ENCODE measurements at places on chromosomes 2 and 18.

- DNase-seq = no peak
These were observed 98.9 kb downstream of the HNMT start for GRCh38 chr2:138063181-138063580.

DNA sequence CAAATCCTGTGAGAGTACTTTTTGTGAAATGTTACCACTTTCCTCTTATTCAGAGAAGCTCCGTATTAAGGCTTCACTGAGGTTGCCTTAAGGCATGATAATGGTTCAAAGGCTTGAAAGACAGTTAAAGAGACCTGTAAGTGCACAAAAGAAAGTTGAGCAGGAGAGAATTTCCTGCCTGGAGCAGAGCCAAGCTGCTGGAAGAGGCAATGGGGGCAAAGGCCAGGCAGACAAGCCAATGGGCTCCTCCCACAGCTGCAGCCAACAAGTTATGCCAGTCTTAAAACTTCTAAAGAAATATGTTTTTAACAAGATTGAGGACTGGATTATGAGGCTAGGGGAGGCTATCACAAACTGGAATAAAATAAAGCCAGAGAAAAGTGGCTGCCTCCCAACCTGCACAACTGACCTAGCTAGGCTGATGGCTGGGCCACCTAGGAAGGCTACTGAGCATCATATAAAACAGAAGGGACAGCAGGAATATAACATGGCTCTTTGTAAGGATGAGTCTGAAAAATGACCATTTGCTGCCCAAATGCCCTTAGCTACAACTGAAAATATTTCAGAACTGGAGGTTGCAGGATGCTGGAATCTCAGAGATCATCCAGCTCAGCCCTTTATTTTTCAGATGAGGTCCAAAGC, 2.1 kb downstream of the IL1B start:
- no peak for DNase-seq

GRCh38 chr2:210713122-210713521, 156.7 kb downstream of the CPS1 start:
- no peak for DNase-seq

DNA sequence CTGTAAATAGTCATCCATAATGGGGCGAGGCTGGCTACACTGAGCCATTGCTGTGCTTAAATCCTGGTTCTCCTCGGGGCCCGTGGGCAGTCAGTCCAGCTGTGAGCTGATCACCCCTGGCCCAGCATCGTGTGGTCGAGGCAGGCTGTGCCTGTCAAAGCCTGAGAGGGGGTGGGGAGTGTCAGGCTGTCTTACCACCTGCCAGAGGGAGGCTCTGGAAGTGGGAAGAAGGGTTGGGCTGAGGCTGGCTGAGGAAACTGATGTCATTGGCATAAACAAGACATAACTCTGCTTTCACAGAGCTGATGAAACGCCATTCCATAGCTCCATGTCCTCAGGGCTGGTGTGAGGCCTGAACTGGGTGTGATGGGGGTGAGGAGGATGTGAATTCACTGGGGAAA, 49.7 kb downstream of the KLHL29 start:
- no peak for DNase-seq

- peak; percentile 68 for DNase-seq
These were observed 103.9 kb downstream of the CCBE1 start for GRCh38 chr18:59593291-59593717.

GRCh38 chr18:49041435-49042245, 90.9 kb upstream of the SMAD7 start:
- DNase-seq = peak; percentile 56

GRCh38 chr2:160197587-160197986, 2.5 kb downstream of the ITGB6 start:
- no peak for DNase-seq

- DNase-seq = no peak
These were observed 63.3 kb downstream of the ZNF407 start for GRCh38 chr18:74661008-74661407.

GRCh38 chr2:34123996-34124785, 525.1 kb upstream of the FAM98A start:
- no peak for DNase-seq

- no peak for DNase-seq
These were observed 19.1 kb downstream of the MTCL1 start for GRCh38 chr18:8724452-8724851.

DNA sequence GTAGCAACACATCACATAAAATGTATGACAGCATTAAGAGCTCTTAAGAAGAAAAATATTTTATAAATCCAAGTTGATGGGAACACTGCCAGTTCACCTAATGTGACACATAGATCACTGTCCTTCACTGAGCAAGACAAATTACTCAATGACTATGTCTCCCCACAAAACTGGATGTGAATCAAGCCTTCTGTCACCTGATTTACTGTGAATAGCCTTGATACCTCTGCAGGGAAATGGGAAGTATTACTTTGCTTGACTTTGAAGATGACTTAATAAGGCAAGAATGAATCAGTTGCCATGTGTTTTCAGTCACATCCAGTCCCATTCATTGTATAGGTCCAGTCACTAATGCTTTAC, 94.6 kb downstream of the NYAP2 start:
- no peak for DNase-seq

DNA sequence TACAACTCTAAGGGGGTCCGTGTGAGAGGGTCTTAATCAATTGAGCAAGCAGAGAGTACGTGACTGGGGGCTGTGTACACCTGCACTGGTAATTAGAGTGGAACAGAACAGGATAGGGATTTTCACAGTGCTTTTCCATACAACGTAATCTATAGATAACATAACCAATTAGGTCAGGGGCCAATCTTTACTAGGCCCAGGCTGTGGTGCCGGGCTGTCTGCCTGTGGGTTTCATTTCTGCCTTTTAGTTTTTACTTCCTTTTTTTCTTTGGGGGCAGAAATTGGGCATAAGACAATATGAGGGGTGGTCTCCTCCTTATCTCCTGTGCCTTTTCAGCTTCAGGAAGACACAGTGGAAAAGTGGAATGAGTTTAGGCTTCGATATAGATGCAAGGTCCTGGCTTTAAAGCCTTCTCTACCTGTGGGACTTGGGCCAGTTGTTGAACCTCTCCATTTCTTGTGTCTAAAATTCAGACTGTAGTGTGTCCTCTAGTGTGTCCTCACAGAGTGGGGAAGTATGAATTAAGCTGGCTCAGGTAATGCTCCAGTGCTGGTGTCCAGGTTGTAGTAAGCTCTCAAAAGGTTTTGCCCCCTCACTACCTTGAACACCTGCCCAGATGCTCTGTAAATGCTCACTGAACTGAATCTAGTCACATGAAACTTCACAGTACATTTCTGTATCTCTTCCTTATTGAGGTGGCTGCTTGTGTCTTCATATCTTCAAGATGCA, 422.8 kb downstream of the SETBP1 start:
- DNase-seq = no peak

DNA sequence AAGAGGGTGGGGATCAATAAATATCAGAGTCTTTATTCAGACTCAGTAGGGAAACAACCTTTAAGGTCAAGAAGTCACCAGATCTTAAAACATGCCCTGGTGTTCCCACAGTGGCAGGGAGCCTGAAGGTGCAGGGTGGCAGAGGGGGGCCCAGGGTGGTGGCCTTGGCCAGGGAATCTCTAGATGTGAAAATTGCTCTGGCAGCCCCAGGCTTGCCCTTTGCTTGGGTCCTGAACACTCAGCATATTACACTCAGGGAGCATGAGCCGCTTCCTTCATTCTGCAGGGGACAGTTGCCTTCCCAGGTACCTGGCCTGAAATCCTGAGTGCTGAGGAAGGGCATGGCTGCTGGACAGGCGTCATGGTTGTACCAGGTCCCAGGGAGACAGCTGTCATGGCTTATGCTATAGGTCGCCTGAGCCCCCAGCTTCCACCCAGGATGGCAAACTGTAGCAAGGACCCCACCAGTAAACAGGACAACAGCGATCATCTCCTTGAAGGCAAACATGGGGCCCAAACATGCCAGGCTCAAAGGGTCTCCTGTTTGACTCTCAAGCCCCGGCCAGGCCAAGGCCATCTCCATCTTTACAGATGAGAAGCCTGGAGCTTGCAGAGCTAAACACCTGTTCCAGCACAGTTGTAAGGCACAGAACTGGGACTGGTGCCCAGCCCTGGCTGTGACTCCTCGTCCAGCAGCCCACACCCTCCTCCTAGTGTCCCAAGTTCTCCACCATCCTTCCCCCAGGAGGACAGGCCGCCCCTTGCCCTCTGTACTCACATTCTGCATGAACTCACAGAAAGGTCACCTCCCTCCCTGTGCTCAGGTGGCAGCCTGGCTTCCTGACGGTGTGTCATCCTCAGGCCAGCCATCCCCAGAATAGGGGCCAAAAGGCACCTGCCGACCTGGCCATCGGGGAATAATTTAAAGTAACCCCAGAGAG, 14.6 kb downstream of the ABCG8 start:
- peak; percentile 7 for DNase-seq

DNA sequence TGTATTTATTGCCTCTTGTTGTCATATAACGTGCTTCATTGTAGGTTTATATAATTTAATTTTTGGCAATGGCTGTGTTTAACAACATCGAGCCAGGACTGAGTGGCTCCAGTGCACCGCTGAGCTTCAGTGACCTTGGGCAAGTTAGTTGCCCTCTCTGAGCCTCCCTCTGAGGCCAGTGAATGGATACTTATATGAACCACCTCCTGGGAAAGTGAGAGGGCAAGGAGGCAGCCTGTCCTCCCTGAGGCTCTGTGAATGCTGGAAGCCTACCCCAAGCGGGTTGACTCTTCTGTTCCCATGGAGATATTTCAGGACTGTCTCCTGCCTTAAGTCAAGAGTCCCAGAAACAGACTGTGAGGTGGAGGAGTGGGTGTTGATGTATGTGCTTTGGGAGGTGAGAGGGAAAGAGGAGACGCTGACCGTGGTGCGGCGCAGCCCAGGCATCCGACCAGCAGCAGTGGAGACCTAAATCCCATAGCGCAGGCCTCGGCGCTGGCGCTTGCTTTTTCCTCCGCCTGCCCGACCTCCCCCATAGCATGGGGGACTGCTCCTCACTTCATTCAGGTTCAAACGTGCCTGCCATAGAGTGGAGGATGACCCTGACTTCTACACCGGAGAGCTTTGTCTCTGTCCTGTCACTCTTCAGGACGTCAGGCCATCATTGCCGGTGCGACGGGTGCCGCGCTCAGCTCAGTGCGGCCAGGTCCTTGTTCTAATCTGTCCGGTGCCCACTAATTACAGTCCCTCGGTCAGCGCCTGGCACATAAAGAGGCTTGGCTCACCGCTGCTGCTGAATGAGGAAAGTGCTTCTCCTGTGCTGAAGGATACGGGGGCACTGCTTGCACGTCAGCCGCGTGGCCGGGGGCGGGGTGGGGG, 167.3 kb upstream of the HS6ST1 start:
- no peak for DNase-seq

DNA sequence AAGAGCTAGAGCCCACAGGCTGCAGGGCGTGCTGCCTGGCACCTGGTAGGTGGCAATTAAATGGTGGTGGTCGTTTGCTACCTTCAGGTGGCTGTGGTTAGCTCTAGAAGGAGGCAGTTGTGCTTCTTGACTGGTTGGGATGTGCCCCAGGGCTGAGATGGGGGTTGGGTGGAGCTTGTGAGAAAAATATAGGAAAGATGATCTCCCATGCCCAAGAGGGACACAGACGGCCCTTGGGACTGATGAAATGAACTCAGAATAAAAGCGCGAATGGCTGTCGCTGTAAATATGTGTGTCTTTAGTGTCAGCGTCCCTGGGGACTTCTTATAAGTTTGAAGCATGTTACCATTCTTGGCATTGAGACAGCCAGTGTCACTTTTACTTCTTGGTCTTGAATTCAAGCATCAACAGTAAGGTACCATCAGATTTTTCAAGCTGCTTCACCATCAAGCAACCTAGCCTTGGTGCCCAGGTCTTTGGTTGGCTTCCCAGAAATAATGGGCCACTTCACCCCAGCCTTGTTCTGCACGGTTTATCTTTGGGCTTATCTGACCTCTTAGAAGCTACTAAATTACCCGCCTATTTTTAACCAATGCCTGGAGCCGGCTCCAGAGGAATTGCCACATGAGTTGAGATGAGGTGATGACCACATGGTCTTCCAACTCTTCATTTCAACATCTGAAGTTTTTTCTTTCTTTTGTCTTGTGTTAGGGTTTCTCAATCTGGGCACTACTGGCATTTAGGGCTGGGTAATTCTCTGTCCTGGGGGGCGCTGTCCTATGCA, 11.9 kb downstream of the LRRFIP1 start:
- DNase-seq = no peak

DNA sequence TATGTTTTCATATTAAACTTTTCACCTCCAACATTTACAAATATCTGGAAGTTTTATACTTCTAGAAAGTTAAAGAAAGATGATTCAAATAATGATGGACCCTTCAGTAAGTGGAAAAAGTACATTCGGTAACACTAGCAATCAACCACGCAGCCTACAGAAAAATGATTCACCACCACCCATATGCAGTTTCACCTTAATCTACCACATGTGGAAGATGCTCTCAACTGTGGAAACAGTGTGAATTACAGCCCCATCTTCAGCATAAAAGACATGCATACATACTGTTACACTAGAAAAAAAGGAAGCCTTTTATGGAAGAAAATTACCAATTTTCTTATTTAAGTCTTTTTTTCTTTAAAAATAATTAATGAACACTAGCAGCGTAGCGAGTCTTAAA, 1.1 kb downstream of the SLC38A11 start:
- no peak for DNase-seq

GRCh38 chr2:165203689-165204559, at the start of gene SCN3A:
TSS of gene SCN3A (minus strand) at chr2:165204050. CDS start at chr2:165176394, 27,656 bp downstream.
- peak; percentile 52 for DNase-seq

DNA sequence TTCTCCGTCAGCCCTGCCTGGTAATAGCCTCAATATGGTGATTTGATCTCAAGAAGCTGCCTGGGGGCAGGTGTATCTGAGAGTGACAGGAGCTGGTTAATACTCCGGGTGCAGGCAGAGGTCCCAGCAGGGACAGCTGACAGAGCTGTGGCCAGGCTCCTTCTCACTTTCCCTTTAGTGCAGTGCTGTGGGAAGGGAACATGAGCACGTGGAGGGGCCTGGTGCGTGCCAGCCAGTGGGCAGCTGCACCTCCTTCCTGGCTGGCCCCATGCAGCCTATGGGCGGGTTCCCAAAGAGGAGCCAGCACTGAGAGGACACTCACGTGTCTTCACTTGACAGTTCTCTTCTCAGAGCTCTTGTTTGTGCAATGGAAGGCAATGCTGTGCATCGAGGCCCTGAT, 9.1 kb downstream of the CNNM4 start:
- DNase-seq = peak; percentile 38

GRCh38 chr2:140863713-140864112, 1267.1 kb downstream of the LRP1B start:
- DNase-seq = peak; percentile 24

DNA sequence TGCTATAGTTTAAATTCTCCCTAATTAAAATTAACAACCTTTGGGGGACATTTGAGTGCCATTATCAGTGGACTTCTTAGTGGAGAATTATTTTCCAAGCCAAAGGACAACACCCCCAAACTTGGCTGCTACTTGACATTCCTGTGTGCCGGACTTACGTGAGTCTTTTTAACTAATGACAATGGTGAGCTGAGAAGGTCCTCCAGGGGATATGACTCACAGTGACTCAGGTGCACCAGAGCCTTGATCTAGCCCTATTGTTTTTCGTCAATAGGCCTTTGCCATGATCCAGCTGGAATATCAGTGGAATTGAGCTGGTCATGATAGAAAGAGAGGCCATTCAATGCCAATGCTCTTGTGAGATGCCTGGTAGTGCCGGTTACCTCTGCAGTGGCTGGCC, 118.1 kb upstream of the CXCR4 start:
- DNase-seq = peak; percentile 54
